Neural progenitor cell (in vitro differentiated cells): ENCODE measurements at places on chromosomes 7 and 10. TPM values are rescaled to one million over a fixed set of nuclear protein-coding genes. Genes with fewer than 3 reads are reported as not detected.

DNA sequence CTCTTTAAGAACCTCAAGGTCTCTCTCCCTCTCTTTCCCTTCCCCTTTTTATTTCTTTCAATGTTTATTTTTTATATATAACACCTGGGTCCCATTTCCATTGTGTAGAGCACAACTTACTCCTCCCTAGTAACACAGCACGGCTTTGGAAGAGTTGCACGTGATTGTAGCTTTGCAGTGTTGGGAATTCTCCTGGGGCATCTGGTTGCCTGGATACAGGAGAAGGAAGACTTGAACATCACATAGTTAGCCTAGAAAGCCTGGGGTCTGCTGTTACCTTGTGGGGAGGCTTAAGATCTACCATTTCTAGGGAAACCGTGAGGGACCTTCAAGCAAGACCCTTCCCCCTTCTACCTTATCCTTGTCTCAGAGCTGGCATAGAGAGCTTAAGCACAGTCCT lies 41.1 kb upstream of the NFKB2 start:
- H3K36me3 ChIP-seq: no peaks in the 10 kb centered on the region
- no peak for DNase-seq
- no peaks in the 10 kb centered on the region for H3K4me1 ChIP-seq

TRIM73 gene
- total RNA-seq: 0.17 and 4.4 TPM in 2 replicates

DNA sequence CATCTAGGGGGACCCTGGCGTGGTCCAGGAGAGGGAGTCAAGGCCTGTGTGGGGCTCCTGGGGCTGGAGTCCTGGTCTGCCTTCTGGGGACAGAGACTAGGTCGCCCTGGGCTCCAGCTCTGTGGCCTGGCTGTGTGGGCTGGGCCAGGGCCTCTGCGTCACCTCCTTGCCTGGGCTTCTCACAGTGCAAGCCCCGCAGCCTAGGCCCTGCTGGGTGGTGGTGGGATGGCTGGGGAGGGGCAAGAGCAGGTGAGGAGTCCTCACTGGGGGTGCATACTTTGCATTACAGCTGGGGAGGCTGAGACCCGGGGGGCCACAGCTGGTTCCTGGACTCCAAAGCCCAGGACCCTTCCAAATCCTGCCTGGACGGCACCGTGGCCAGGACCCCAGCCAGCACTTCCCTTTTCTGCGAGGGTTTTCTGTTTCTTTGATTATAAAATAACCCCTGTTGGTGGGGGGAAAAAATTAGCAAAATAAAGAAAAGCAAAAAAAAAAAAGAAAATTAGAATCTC lies 23.5 kb downstream of the PWWP2B start:
- no peaks in the 10 kb centered on the region for H3K36me3 ChIP-seq
- peaks cover 26% of the 10 kb centered on the region for H3K4me1 ChIP-seq
- H3K27ac ChIP-seq: no peak overlapping the region
- H3K4me3 ChIP-seq: no peak overlapping the region

ANKRD30A gene
- total RNA-seq: not detected in 2 replicates

DNA sequence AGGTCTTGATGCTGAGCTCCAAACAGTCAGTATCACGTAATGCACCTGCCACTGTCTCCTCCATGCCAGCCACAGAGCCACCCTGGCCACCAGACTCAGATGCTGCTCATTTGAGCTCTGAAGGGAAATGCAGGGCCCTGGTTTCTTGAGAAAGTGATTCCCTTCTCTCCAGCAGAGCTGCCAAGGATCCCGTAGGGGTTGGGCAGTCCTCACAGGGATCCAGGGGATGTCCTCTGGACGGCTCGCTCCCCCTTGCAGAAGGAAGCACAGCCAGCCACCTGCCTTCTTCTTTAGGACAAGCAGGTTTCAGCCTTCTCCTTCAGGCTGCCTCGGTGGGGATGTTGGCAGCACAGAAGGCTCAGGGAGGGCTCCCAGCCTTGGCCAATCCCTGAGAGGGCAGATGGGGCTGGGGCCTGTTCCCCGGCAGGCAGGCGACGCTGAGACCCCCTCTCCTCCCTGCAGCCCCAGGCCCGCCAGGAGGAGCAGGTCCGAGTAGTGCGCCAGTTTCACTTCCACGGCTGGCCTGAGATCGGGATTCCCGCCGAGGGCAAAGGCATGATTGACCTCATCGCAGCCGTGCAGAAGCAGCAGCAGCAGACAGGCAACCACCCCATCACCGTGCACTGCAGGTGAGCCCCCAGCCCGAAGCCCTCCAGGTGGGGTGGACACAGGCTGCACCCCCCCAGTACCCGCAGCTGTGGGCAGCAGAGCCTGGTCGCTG lies 48.9 kb downstream of the MKI67 start:
- H3K27ac ChIP-seq: no peak overlapping the region
- H3K4me1 ChIP-seq: no peaks in the 10 kb centered on the region
- DNase-seq: no peak
- no peak overlapping the region for H3K4me3 ChIP-seq
- H3K27me3 ChIP-seq: no peaks in the 10 kb centered on the region

GPR37 gene
- total RNA-seq: 0.21 and 0.43 TPM in 2 replicates

GRCh38 chr7:78039790-78040776 lies 241.5 kb downstream of the PHTF2 start:
- DNase-seq: peak; percentile 70
- H3K36me3 ChIP-seq: no peaks in the 10 kb centered on the region
- no peak overlapping the region for H3K27ac ChIP-seq
- no peak overlapping the region for H3K4me3 ChIP-seq

ITPRIP gene
- total RNA-seq: 1.6 and 4.4 TPM in 2 replicates

- no peak for DNase-seq
- no peaks in the 10 kb centered on the region for H3K4me1 ChIP-seq
- no peaks in the 10 kb centered on the region for H3K36me3 ChIP-seq
- H3K27me3 ChIP-seq: no peaks in the 10 kb centered on the region
- no peak overlapping the region for H3K27ac ChIP-seq
- H3K4me3 ChIP-seq: no peak overlapping the region
These were observed 10.9 kb downstream of the C10orf71 start for GRCh38 chr10:49309691-49310411.

- no peak for DNase-seq
- no peak overlapping the region for H3K27ac ChIP-seq
- no peak overlapping the region for H3K4me3 ChIP-seq
- H3K36me3 ChIP-seq: no peaks in the 10 kb centered on the region
These were observed 388.4 kb upstream of the FZD8 start for GRCh38 chr10:36030516-36030915.

DNA sequence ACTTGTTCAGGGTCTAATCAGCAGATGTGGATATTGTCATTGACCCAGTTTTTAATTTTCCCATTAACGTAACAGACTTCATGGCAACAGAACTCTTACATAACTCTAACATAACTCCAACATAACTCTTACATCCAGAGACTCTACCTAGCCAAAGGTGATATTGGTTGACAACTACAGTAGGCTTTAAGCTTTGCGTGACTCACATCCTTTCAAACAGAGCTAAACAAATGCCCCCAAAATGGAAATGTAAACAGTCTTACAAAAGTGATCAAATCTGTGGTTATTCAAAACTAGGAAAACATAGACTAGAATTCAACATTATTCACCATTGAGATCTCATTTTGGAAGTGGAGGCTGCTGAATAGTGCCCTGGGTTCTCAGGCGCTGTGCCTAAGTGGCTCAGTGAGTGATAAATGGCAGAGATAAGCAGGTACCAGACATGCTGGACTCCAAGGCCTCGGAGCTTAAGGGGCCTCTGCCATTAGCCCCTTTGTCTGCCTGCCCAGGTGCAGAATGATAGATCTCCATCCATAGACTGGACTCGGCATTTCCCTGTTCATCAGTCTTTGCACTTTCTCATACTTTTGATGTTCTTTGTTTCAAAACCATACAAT lies 34.3 kb upstream of the BTBD16 start:
- H3K4me1 ChIP-seq: peaks cover 7% of the 10 kb centered on the region
- H3K27ac ChIP-seq: no peak overlapping the region
- no peaks in the 10 kb centered on the region for H3K36me3 ChIP-seq
- no peak for DNase-seq
